ENCODE measurements at places on chromosomes 4 and X.

- no peak for DNase-seq
Observed at GRCh38 chrX:41022566-41022965, 62.7 kb upstream of the USP9X start.

GRCh38 chr4:173539986-173540385 is 10.0 kb upstream of the HAND2 start:
- DNase-seq: no peak

- no peak for DNase-seq
Observed at GRCh38 chr4:160009656-160010493, 907.0 kb downstream of the RAPGEF2 start.

GRCh38 chrX:28756647-28757046 is 169.4 kb downstream of the IL1RAPL1 start:
- no peak for DNase-seq

DNA sequence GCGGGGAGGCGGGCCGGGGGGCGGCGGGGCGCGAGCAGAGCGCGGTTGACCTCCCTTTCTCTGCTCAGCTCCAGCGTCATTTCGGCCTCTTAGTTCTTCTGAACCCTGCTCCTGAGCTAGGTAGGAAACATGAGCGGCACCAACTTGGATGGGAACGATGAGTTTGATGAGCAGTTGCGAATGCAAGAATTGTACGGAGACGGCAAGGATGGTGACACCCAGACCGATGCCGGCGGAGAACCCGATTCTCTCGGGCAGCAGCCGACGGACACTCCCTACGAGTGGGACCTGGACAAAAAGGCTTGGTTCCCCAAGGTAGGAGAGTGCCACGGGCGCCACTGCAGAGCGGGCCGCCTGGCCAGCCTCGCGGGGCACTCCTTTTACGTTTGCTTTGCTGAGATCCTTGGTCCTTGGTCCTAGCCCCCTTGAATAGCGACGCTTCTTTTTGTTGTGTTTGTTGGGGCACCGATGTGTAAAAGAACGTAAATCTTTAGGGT is at the start of gene HTATSF1:
Gene HTATSF1, plus strand, starts transcription at position 37 of the 497 bp plus-strand sequence. Its CDS starts 93 bp downstream, at position 130.
- peak; percentile 59 for DNase-seq

DNA sequence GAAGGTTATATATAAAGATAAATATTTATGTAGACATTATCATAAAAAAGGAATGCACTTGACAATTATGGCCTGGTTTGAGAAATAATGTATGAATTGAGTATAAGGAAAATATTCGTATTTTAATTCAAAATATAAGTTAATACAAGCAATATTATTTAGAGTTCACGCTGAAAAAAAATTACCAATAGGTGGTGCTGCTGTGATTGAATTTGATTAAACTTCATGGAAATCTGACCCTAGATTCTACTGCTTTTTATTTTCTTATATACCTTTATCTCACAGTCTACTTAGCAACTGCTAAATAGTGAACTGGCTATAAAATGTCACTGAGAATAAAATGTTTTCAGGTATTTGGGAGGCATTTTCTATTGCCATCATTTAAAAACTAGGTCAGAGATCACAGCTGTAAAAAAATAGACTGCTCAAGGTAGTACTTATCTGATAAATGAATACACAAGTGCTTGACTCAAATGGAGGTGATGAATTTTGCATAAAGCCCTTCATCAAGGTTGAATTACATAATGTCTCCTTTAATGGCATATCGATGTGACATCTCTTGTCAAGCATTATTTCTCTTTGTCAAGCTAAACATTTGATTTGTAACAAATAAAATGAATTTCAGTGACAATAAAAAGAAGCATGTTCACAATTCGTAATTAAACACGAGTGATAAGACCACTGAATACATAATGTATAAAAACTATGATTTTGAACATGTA is 1638.8 kb upstream of the PCDH7 start:
- DNase-seq: no peak

DNA sequence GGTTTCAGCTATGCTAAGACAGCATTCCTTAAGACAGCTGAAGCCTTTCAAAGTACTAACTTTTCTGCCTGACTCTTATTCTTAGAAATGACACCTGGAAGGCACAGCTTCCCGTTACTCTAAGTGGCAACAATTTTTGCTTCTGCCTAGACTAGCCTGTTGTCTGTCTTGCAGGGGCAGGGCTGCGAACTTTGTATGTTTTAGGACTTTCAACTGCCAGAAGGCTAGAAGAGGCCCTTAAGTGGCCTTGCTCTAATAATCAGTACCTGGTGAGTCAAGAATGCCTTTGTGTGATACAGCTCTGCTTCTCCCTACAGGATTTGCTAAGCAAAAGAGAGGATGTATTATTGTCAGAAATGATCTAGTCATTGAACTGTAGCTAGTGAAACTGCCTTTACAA is 30.0 kb upstream of the TFDP3 start:
- DNase-seq: no peak

DNA sequence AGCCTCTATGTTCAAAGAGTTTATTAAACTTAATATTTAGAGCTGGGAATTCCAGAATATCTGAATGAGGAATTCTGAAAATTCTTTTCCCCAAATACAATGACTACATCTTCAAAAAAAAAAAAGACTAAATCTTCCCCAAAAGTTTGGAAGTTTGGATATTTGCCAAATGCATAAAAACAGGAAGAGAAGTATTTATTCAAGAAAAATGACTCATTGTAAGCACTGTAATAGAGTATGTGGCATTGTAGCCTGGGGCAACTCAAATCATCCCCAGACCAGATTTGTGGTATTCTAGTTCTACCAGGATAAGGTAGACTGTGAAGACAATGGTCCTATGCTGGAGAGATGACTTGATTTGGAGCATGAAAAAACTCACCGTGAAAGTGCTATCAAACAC is 78.5 kb upstream of the PDHA2 start:
- no peak for DNase-seq

- no peak for DNase-seq
Observed at GRCh38 chr4:143133977-143134376, 50.7 kb upstream of the USP38 start.

GRCh38 chrX:38929966-38930421 is 128.7 kb downstream of the MID1IP1 start:
- peak; percentile 7 for DNase-seq

- DNase-seq: no peak
Observed at GRCh38 chr4:124854968-124855367, 142.4 kb upstream of the ANKRD50 start.

DNA sequence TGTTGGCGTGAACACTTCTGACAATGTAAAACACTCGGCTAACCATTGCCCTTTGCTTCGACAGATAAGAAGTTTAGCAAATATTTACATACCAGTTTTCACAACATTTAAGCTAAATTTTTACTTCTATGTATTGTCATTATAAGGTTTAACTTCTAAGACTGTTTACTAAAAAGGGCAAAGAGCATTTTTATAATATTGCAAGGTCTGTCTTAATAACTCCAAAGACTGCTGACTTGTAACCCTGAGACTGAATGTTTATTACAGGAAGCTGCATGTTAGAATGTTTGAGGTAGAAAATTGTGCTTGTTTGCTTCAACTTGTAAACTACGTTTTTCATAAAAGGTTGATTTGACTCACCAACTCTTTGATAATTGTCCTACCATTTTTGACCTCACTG is 213.2 kb upstream of the RPS6KA3 start:
- DNase-seq: no peak

- DNase-seq: no peak
Observed at GRCh38 chrX:131818297-131818936, 204.7 kb upstream of the STK26 start.

DNA sequence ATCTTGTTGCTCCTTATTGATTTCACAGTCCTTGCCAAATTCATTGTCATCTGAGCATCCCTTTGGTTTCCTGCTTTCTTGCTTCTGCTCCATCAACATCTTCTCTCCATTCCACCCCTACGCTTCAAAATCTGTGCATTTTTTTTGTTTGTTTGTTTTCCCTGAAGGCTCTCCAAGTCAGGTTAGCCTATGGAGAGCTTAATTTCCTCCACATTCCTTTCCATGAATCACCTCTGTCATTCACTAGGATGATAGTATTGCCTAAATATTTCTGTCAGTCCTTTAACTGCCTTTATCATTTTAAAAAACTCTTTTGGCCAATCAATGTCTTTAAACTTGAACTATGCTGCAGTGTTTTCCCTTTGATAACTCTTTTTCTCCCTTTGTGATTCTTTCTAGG is 67.7 kb downstream of the PPARGC1A start:
- no peak for DNase-seq

DNA sequence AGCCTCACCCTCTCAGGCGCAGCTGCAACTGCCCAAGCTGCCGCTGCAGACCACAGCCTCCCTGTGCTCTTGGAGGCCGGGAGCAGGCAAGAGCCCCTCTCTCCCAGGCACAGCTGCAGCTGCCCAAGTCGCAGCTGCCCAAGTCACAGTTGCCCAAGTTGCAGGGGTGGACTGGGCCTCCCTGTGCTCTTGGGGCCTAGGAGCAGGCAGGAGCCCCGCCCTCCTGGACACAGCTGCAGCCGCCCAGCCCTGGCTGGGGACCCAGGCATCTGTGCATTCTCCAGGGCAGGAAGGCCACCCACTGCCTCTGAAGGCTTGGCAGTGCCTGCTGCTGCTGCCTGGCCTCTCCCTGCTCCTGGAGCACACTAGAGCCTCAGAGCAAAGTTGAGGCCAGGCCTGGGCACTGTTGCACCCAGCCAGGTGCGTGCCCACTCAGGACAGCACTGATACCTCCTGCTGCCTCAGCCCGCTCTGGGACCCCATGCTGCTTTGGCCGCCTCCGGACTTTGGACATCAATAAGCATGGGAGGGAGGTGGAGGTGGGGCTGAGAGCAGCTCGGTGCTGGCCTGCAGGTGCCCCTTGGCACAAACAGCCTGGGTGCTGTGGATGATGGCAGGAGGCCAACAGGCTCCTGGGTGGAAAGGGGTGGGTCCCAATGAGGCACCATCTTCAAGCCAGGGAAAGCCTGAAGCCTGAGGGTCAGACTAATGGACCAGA is 247.5 kb downstream of the PDGFC start:
- no peak for DNase-seq

- DNase-seq: peak; percentile 54
Observed at GRCh38 chrX:39613482-39613995, 484.2 kb downstream of the BCOR start.

Data from KBM-7 (cell line).